Activated CD4-positive, alpha-beta memory T cell treated with anti-CD3 and anti-CD28 coated beads, Interleukin-2, amount 10 ng/mL, durations not matched to agents 7 days and 5 days (primary cell): ENCODE measurements at places on chromosomes 7 and 10.

DNA sequence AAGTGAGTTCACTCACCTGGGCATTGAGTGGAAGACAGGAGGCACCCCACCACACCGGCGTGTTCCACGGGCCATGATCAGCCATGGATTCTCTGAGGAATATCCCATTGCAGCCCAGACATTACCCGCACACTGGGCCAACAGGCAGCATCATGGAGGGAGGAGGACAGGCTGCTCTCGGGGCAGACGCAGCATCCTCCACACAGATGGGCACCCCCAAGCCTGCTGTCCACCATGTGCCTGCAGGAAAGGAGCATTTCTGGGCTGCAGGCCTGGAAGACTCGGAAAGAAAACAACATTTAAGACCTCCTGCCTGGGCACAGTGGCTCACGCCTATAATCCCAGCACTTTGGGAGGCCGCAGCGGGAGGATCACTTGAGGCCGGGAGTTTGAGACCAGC is 71.0 kb upstream of the SH2B2 start:
- H3K4me3 ChIP-seq, result no peak overlapping the region
- H3K36me3 ChIP-seq, result no peaks in the 10 kb centered on the region
- H3K4me1 ChIP-seq, result no peaks in the 10 kb centered on the region
- H3K27ac ChIP-seq, result no peak overlapping the region
- H3K27me3 ChIP-seq, result no peaks in the 10 kb centered on the region

- no peak overlapping the region for H3K4me3 ChIP-seq
- DNase-seq, result no peak
- H3K36me3 ChIP-seq, result no peaks in the 10 kb centered on the region
- H3K27ac ChIP-seq, result no peak overlapping the region
- H3K27me3 ChIP-seq, result no peaks in the 10 kb centered on the region
- H3K4me1 ChIP-seq, result no peaks in the 10 kb centered on the region
These were observed 191.4 kb downstream of the AGMO start for GRCh38 chr7:15370441-15370840.

GRCh38 chr7:1090686-1091643 is 3.1 kb downstream of the GPER1 start:
- H3K27ac ChIP-seq, result no peak overlapping the region
- DNase-seq, result no peak
- peaks cover 2% of the 10 kb centered on the region for H3K27me3 ChIP-seq
- no peak overlapping the region for H3K4me3 ChIP-seq

- H3K4me1 ChIP-seq, result peaks cover 10% of the 10 kb centered on the region
- DNase-seq, result no peak
- no peaks in the 10 kb centered on the region for H3K27me3 ChIP-seq
- H3K36me3 ChIP-seq, result no peaks in the 10 kb centered on the region
These were observed 76.2 kb upstream of the TMEM168 start for GRCh38 chr7:112866424-112866823.

GRCh38 chr10:28181478-28182096 is 121.3 kb downstream of the MPP7 start:
- no peak overlapping the region for H3K4me3 ChIP-seq
- no peaks in the 10 kb centered on the region for H3K27me3 ChIP-seq
- H3K4me1 ChIP-seq, result peaks cover 19% of the 10 kb centered on the region

DNA sequence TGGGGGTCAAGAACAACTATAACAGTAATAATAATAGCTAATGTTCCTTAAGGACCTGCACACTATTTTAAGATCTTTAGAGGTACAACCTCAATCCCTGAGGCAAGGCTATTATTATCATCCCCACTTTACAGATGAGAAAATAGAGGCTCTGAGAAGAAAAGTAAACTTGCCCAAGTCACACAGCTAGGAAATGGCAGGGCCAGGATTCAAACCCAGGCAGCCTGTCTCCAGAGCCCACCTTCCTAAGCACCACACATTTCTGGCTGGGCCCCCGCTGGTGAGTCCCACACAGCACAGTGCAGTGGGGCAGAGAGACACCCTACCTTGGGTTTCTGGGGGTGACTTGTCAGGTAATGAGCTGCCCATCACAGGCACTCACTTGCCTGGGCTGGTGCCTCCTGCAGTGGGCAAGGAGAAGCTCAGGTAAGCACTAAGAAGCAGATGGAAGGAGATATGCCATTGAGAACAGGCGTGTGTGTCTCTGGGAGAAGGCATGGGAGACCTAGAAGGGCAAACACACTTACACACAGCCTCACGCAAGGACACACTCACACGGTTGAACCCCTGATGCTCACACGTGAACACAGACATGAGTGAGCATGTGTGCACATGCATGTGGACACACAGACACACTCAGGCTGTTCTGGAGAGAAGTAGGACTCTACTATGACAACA is 104.4 kb upstream of the ZMIZ1 start:
- no peaks in the 10 kb centered on the region for H3K27me3 ChIP-seq
- DNase-seq, result no peak
- H3K4me3 ChIP-seq, result no peak overlapping the region
- no peaks in the 10 kb centered on the region for H3K4me1 ChIP-seq

- no peak overlapping the region for H3K4me3 ChIP-seq
- no peaks in the 10 kb centered on the region for H3K27me3 ChIP-seq
- peaks cover 24% of the 10 kb centered on the region for H3K4me1 ChIP-seq
- DNase-seq, result no peak
These were observed 138.9 kb upstream of the KLF14 start for GRCh38 chr7:130872756-130873448.

- no peak overlapping the region for H3K4me3 ChIP-seq
- H3K36me3 ChIP-seq, result no peaks in the 10 kb centered on the region
- no peak for DNase-seq
- H3K4me1 ChIP-seq, result peaks cover 5% of the 10 kb centered on the region
- H3K27ac ChIP-seq, result no peak overlapping the region
These were observed 30.0 kb downstream of the ELFN1 start for GRCh38 chr7:1700086-1700485.

DNA sequence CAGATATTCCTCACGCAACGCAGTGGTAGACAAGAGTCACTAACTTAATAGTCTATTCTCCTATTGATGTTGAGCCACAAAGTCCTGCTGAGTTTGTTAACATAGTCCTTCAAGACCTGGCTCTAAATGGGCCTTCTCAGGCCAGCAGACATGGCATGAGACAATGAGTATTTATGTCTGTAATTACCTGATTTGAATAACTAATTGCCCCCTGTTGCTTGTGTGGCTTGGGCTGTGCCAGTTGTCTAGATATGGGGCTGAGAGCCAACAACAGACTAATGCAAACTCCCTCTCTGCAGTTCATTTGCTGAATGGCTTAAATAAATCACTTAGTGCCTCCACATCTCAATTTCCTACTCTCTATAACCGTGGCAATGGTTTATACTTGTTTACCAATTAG is 65.5 kb upstream of the VWC2 start:
- H3K4me3 ChIP-seq, result no peak overlapping the region
- no peaks in the 10 kb centered on the region for H3K4me1 ChIP-seq
- H3K36me3 ChIP-seq, result no peaks in the 10 kb centered on the region
- DNase-seq, result no peak
- no peaks in the 10 kb centered on the region for H3K27me3 ChIP-seq

GRCh38 chr7:7980134-7980533 is 11.5 kb downstream of the GLCCI1 start:
- no peaks in the 10 kb centered on the region for H3K27me3 ChIP-seq
- no peak overlapping the region for H3K4me3 ChIP-seq
- no peak for DNase-seq
- no peaks in the 10 kb centered on the region for H3K36me3 ChIP-seq

GRCh38 chr10:118816471-118817168 is 61.9 kb upstream of the CACUL1 start:
- no peaks in the 10 kb centered on the region for H3K4me1 ChIP-seq
- no peak overlapping the region for H3K4me3 ChIP-seq
- H3K27ac ChIP-seq, result no peak overlapping the region
- H3K36me3 ChIP-seq, result no peaks in the 10 kb centered on the region

- H3K27ac ChIP-seq, result no peak overlapping the region
- H3K4me1 ChIP-seq, result no peaks in the 10 kb centered on the region
- no peaks in the 10 kb centered on the region for H3K27me3 ChIP-seq
- H3K4me3 ChIP-seq, result no peak overlapping the region
- DNase-seq, result no peak
These were observed 89.6 kb upstream of the ZNF804B start for GRCh38 chr7:88669913-88670312.

GRCh38 chr7:115552766-115553165 is 477.8 kb downstream of the TFEC start:
- H3K4me3 ChIP-seq, result no peak overlapping the region
- no peaks in the 10 kb centered on the region for H3K36me3 ChIP-seq
- DNase-seq, result no peak
- H3K27ac ChIP-seq, result no peak overlapping the region

- no peak overlapping the region for H3K4me3 ChIP-seq
- DNase-seq, result no peak
- H3K27ac ChIP-seq, result no peak overlapping the region
- no peaks in the 10 kb centered on the region for H3K27me3 ChIP-seq
- peaks cover 24% of the 10 kb centered on the region for H3K36me3 ChIP-seq
These were observed 10.7 kb downstream of the RHEB start for GRCh38 chr7:151508991-151509390.

- H3K27ac ChIP-seq, result no peak overlapping the region
- H3K4me3 ChIP-seq, result no peak overlapping the region
- H3K27me3 ChIP-seq, result peaks cover 20% of the 10 kb centered on the region
These were observed 153.0 kb downstream of the DIP2C start for GRCh38 chr10:536371-536925.

DNA sequence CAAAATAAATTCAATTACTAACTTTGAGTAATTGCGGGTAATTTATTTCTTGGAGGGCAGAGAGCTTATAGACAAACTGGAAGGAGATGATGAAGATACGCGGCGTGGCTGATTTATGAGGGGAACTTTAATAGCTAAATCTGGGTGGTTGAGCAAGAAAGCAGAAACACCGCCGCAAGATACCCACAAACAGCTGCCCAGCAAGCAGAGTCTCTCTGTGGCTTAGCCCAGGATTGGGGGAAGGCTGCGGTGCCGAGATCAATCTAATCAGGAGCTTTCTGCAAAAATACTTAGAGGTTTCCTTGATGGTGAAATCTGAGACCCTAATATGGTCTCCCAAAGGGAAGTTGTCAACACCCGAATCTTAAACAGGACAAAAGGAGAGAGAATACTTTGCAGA is 94.9 kb upstream of the MGMT start:
- H3K4me1 ChIP-seq, result no peaks in the 10 kb centered on the region
- no peaks in the 10 kb centered on the region for H3K36me3 ChIP-seq
- H3K27ac ChIP-seq, result no peak overlapping the region

DNA sequence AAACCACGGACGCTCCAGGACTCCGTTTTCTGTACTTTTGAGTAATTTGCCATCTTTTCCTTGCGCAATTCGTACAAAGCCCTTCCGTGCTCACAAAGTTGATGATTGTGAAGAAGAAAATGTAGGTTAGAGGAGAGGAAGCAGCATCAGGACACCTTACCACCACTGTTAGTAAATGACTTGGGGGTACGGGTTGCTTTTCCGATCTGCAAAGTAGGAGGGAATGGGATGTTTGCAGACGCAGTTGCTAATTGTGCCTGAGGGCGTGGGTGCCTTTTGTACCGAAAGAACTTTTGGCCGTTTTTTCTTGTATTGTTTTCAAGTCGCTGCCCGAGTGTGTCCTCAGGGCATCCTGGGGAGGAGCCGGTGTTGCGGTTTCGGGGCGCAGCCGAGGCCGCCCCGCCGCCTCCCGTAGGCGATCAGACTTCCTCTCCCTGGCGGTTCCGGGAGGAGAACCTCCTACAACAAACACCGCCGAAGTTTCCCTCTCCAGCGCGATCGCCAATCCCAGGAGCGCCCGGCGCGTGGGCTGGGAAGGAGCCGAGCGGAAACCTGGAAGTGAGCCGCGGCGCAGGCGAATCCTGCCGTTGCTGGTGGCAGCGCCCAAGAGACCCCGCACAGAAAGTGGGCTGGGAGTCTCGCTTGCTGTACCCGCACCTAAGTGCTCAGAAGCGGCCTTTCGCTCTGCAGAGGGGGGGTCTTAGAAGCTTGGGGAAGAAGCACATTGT is 1.0 kb downstream of the PRR15 start:
- H3K4me1 ChIP-seq, result peaks cover 22% of the 10 kb centered on the region
- peaks cover 4% of the 10 kb centered on the region for H3K36me3 ChIP-seq
- DNase-seq, result no peak

- no peak overlapping the region for H3K27ac ChIP-seq
- no peak overlapping the region for H3K4me3 ChIP-seq
- DNase-seq, result no peak
- no peaks in the 10 kb centered on the region for H3K27me3 ChIP-seq
These were observed 625.3 kb downstream of the CNTNAP2 start for GRCh38 chr7:146741911-146742310.
